Cerebellar cortex (tissue), 1 donor: ENCODE measurements at places on chromosomes 12 and 14.

DNA sequence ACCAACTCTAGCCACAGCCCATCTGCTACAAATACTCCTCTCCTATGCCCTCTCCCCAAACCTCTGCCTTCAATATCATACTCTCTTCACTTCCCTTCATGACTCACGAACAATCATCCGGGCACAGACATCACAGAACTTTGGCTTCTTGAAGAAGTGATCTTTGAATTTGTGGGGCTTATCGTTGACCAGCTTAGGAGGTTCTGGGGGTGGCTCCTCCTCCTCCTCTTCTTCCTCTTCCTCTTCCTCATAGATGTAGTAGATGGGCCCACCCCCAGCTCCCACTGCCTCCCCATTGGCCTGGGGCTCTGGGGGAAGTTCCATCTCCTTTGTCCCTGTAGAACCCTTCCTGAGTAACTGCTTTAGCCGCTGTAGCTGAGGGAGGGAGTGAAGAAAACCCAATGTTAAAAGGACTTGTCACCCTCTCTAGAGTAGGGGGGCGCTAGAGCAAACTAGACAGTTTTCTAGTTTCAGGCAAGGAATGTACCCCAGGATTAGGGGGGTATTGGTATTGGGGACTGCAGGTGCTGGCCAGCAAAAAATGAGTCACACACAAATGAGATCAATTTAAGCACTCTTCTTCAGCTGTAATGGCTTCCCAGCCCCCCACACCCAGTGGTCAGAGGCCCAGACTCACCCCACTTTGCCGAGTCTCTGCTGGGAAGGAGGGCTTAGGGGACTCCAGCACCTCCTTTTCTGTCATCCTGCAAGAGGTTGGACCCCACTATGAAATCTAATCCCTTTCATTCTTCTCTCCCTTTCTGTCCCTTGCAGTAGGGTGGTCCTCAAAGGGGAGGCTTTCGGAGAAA lies 1.8 kb downstream of the STAC3 start:
- DNase-seq: no peak

DNA sequence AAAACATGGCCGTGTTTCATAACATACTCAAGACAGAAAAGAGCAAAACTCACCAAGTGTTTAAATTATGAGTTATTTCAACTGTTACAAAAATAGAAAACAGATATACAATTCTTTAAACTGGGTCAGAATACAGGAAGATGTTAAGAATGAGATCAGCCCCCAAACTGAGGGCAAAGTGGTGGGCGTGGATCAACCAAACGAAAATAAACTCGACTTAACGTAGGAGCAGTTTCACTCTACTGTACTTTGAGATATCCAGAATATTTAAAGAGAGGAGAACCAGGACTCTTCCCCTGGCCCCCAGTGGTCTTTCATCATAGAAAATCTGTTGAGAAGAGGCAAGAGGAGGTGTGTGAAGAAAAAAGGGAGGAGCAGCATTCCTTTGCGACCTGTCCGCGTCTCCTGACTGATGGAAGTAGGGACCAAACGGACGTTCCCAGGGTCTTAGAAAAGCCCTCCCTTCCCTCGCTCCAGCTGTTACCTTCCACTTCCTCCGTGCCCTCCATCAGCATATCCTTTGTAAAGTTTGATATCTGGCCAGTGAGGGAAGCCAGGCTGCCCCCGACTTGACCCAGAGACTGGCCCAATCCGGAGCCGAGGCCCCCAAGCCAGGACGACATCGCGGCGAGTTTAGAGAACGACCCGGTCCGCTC lies 668 bp downstream of the TRIP11 start:
- peak; percentile 79 for DNase-seq

DNA sequence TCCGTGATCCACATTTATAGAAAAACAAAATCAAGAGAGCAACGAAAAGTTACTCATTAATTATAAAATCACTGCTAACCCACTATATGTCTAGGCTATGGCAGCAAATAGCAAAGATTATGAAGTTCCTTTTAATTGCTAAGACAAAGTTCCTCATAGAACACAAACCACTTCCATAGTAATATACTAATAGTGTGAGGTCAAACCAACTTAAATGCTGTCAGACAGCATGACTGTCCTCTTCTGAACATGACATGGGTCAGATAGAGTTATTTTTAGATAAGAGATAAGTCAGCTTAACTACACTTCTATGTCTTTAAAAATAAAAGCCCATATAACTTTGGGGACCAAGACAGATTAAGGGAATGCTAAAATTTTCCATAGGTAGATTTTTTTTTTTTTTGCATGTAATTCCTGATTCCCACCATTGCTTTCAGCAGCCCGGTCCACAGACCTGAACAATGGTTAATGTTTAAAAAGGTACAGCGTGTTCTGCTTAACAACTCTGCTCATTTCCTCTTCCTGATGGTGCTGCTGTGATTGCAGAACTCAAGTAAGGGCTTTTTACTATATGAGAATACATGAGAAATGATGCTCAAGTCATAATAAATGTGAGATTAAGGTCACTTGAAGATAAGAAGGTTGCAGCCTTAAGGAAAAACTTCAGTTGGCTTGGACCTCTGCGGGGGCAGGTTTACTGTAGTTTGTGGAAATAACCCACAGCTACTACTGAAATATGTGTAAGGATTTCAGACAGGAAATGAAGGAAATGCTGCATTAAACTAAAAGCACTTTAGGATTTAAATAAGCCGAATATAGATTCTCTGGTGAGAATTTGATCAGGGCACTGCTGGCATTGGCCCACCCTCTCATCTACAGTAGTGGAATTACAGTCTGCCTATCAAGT lies 37.7 kb upstream of the DUSP6 start:
- peak; percentile 47 for DNase-seq

DNA sequence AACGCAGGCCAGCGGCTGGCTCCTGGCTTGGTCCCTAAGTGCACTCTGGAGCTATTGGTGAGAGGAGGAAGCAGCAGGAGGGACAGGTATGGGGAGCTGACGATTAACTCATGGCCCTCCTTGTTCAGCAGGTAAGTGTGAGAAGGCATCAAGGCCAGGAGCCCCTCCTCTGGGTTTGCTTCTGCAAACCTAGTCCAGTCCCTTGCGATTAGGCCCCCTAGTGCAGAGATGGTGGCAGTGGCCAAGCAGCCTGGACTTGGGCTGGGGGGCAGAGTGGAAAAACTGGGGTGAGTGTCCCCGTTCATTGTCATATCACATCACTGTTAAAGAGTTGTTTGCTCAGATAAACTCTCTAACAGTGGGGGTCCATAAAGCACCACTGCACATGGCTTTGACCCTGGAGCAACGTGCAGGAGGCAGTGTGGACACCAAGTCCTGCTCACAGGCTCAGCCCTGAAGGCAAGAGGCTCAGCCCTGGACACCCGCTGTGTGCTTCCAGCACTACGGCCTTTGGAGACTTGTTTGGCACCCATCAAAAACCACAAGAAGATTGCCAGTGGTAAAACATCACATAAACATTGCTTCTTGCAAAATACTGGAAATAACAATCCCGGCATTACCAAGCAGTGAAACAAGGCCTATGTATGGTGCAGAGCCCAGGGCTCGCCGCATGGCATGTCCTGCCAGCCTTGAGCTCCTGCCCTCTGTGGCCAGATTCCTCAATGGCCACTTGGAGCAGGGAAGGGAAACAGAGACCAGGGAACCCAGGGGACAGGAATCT lies 184.3 kb upstream of the RTL1 start:
- DNase-seq: no peak

- DNase-seq: no peak
Measured at GRCh38 chr14:63594455-63595372, 47.0 kb downstream of the WDR89 start.

DNA sequence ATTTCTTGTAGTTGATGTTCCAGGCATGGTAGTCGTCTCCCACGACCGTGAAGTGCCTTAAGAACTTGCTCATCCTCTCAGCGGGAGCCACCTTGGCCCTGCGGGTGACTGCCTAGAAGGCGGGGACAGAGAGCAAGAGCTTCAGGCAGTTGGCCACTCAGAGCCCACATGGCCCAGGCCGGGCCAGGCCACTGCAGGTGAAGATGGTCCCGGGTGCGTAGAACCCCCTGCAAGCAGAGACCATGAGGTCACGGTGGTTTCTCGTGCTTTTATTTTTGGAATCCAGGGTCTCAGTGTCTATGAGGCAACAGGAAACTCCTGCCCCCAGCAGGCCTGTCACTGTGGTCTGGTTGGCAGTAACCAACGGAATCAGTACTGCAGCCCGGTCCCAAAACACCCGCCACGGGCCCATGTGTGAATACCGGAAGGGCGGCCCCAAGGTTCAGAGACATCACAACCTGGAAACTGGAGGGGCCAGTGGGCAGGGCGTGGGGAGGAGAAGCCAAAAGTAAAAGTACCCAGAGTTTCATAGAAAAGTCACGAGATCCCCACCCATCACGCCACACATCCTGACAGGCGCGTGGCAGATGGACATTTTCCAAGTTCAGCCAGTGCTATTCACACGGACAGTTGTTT lies 27.5 kb downstream of the HVCN1 start:
- DNase-seq: no peak

GRCh38 chr14:31205681-31206535 lies 1.7 kb downstream of the HECTD1 start:
- peak; percentile 31 for DNase-seq

GRCh38 chr14:23608454-23608853 lies 27.7 kb upstream of the DHRS2 start:
- peak; percentile 67 for DNase-seq

- no peak for DNase-seq
Measured at GRCh38 chr14:98953551-98954348, 318.2 kb downstream of the BCL11B start.

- DNase-seq: no peak
Measured at GRCh38 chr12:57234571-57235016, 5.1 kb downstream of the SHMT2 start.

GRCh38 chr14:24310646-24311604 lies at the start of gene LTB4R:
LTB4R (plus strand) TSS chr14:24311502; CDS start chr14:24315652, 4,150 bp downstream.
- DNase-seq: peak; percentile 47

GRCh38 chr14:70257526-70257925 lies 68.8 kb upstream of the SLC8A3 start:
- DNase-seq: no peak

GRCh38 chr14:63912286-63912685 lies 59.5 kb downstream of the SYNE2 start:
- no peak for DNase-seq

DNA sequence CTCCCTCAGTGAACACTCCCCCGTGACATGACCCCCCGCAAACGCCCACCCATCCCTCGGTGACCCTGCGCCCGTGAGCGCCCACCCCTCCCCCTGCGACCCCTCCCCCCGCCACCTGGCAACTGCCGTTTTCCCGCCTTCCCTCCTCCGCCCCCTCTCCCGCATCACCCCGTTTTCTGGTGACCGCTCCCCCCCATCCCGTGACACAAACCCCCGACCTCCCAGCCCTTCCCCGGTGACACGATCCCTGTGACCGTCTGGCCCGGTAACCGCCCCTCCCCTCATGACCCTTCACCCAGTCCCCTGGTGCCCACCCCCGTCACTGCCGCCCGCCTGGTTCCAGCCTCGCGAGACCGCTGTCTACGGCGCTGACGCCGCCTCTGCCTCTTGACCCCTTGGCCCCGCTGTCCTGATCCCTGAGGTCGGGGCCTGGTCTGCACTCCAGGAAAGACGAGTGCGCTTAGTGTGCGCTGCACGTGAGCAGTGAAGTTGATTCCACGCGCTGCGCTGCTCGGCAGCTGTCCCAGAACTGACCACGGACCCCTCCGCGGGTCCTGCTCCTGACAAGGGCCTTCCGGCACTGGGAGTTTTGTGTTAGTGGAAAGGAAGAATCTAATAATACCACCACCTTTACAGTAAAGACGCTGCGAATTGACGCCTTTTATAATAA lies 59.4 kb downstream of the DDX51 start:
- DNase-seq: peak; percentile 31

DNA sequence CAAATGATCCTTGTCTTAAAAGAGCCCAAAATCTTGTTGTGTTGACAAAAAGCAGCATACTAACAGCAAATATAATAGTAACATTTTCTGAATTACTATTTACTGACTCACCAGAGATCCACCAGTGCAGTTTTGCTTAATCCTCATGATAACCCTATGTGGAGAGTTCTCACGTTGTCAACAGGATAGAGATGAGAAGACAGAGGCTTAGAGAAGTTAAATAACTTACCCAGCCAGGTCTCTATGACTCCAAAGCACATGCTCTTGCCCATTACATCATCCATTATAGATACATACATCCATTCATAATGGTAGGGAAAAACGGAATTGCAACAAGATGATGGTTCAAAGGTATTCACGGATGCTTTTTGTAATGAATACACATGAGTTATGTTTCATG lies 111.9 kb downstream of the PAX9 start:
- no peak for DNase-seq

GRCh38 chr12:60263836-60264493 lies 668.1 kb downstream of the SLC16A7 start:
- DNase-seq: no peak

DNA sequence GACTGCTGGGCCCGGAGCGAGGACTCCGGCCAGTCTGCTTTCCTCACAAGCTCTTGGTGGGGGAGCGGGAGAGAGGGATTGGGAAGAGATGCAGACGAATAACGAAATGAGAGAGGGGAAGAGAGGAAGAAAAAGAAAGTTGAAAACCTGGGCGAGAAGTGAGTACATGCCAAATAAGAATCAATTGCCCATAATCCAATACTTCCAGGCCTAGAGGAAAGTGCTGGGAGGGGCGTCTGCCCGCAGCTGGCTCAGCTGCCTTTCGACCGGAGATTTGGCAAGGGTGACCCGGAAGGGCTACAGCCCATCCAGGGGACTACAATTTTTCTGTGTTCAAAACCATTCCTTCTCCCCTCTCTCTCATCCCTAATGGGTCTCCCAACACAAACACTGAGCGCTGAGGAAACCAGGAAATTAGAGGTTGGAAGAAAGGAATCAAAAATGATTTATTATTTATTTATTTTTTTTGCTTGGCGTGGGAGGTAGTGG lies 4.9 kb downstream of the NKX2-1 start:
- no peak for DNase-seq

DNA sequence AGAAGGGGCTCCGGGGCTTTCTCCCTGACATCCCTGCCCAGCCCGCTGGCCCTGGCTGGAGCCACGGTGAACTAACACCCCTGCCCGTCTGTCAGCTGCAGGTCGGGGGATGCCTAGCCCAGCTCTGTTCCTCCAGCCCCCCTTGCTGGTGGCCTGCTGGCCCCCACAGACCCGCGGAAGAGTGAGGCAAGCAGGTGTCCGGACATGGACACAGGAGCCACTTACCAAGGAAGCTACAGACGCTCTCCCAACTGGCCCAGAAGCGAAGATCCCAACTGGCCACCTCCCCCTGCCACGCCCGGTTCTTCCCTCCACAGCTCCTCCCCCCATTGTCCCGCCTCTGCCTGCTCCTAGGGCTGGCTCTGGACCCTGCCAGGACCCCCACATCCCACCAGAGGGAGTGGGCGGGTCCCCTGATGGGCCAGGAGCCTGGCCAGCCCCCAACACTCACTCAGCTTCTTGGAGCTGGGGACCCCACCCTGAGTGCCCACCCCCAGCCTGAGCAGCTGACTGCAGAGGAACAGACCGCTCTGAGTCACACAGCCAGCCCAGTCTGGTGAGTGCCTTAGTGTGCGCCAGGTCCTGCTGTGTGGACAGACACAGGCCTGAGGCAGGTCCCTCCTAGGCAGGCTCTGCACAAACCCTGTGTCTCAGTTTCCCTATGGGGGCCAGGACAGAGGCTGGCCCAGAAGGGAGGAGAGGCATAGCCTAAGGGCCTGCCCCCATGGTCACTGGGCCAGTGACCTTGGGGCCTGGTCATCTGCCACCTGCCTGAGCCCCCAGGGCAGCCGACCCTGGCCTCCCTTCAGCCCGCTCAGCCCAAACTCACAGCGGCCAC lies 7.7 kb downstream of the AHNAK2 start:
- DNase-seq: peak; percentile 48
